Left ventricle myocardium inferior (tissue), 1 donor: ENCODE measurements at places on chromosomes 6 and 20.
A peak's percentile ranks its signal among the peaks of the same experiment; 100 is the strongest.

DNA sequence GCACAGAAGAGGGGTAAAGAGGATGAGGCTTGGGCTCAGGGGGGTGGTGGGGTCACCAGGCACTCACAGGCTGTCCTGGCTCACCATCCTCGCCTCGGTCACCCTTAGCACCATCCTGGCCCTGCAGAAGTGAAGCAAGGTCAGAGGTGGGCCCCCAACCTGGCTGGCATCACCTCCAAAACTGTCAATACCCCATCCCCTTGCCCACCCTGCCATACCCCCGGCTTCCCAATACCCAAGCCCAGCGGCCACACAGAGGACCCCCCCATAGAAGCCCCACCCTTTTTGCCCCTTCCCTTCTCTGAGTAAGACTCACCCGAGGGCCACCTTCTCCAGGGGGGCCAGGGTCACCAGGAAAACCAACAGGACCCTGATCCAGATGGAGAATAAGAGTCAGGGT lies 23.6 kb downstream of the COL11A2 start:
- DNase-seq = no peak

DNA sequence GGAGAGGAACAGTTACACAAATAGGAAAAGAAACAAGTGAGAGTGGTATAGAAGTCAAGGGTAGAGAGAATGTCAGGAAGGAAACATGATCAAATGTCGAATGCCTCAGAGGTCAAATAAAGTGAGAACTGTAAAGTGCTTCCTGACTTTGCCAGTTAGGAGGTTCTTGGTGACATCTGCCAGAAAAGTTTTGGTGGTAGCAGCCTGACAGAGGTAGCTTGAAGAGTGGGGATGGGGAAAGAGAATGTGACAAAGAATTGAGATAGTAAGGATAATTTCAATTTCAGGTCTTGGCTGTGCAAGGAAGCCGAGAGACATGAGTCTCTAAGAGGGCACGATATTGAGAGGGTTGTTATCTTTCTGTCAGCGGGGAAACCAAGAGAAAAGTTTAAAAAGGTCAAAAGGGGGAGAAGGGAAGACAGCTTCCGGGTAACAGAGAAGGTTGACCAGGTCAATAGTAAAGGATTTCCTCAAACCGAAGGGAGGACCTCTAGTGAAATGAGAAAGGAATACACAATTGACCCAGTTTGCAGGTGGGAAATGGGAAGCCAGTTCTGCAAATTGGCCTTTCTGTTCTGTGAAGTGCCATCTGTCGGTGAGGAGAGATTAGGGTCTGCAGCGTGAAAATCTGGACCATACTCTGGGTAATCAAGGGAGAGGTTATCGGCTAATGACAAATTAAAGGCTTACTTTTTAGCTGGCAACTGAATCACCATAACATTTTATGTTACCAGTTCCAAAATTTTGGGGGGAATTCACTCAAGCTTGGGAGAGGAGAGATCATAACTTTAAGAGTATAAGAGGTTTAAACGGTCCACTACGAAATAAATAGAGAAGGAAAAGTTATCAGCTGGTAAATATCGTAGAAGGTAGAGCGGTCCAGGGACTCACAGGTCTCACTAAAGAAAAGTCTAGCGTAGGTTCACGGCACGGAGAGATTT lies 973 bp upstream of the BRD2 start:
- DNase-seq = no peak

GRCh38 chr20:3046677-3047462 lies 1.0 kb downstream of the MRPS26 start:
- no peak for DNase-seq

GRCh38 chr6:89993411-89993810 lies 99.1 kb downstream of the GJA10 start:
- DNase-seq = no peak

- DNase-seq = no peak
Measured at GRCh38 chr20:38075161-38075998, 41.8 kb downstream of the RPRD1B start.

GRCh38 chr20:57907131-57908000 lies 197.6 kb upstream of the PMEPA1 start:
- DNase-seq = no peak

GRCh38 chr20:59183751-59184150 lies 20.1 kb downstream of the ZNF831 start:
- DNase-seq = no peak

DNA sequence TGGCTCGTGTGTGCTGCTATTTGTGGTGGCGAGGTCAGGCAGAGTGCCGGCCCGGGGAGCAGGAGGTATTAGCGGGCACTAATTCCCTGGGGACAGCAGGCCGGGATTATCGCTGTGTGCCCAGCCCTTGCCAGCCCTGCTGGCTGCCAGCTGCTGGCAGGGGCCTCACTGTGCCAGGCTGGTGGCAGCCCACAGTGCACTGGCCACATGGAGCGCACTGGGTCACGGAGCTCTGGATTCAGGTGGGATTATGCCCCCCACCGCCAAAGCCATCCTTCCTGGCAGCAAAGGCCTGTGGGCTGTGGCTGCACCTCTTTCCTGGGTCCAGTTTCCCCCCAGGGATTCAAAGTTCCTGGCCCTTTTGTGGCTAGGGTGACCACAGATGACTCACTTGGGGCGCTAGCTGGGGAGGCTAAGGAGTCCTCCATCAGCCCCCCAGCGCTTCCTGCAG lies 59.7 kb downstream of the YTHDF1 start:
- no peak for DNase-seq

DNA sequence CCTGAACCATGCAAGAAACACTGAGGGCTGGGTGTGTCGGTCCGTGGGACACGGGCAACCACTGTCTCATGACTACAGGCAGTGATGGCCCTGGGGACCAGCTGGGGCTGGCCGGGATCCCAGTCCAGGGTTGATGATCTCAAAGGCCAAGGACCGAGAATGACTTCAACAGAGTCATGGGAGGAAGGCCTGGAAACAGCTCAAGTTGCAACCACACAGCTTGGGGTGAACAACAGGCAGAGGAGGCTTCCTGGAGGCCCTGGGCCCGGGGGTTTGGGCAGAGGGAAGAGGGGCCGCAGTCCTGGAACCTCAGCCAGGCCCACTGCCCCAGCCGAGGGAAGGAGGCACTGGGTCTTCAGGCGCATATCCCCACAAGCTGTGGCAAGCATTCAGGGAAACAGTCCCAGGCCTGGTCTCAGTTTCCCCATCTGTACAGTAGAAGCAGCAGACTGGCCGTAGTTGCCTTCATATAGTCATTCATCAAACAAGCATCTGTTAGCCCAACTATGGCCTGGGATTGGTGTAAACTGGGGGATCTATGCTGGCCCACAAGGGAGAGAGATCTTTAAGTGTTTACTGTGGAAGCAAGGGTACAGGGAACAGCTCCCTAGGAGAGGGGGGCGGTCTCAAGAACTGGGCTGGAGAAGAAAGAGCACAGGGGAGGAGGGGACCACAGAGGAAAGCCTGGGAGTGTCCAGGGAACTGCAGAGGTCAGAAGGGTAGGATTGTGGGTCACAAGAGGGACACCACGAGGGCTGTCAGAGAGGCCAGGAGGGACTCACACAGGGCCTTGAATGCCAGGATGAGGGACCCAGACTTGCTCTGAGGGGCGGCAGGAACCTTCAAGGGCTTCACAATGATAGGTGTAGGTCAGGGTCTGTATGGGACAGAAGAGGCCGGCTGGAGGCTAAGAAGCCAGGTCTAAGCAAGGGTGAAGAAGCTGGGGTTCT lies 2.1 kb downstream of the MYL9 start:
- DNase-seq = peak; percentile 90

DNA sequence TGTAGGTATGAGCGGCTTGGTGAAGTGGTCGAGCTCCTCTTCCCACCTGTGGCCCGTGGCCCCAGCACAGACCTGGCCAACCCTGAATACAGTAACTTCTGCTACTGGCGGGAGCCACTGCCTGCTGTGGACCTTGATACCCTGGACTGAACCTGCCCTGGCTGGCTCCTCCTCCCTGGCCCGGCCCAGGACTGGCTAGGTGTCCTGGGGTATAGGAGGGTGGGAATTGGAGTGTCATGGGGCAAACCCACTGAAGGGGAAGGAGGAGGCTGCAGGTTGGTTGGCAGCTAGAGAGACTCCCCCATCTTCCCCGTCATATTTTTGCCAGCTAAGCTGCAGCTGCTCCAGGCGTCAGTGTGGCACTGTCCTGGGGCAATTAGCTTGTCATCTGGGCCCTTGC lies 7.9 kb downstream of the EMILIN3 start:
- no peak for DNase-seq

DNA sequence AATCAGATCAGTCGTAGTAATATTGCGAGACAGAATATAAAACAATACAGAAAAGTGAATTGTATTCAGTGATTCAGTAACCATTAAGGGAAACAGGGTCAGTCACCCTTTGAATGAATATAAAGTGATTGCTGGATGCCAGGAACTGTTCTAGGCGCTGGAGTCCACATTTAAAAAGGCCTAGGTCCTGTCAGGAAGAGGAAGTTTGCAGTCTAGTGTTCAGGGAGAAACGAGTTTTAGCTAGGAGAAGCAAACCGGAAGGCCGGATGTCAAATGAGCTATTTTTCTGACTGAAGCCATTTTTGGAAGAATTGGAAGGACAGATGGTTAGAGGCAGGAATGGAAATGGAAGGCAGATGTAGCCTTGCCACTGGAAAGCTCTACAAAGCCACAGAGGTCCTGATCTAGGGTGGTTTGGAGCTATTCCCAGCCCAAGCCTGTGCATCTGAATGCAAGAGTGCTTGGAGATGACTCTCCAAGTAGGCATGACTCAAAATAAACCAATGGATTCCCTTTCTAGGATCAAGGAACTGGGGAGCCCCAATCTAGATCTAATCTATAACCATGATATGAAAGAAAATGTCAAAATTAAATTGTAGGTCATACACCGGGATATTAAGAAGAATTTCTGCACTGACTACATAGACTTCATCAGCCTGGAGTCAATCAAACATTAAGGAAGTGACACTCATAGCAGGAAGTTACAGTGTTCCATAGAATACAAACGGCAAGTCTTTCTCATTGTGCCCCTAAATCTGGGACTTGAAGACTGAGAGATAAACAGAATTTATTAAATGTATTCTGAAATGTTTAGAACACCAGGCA lies 36.8 kb upstream of the CDKAL1 start:
- DNase-seq = no peak

- DNase-seq = no peak
Measured at GRCh38 chr6:69894578-69895347, 28.4 kb downstream of the COL19A1 start.

DNA sequence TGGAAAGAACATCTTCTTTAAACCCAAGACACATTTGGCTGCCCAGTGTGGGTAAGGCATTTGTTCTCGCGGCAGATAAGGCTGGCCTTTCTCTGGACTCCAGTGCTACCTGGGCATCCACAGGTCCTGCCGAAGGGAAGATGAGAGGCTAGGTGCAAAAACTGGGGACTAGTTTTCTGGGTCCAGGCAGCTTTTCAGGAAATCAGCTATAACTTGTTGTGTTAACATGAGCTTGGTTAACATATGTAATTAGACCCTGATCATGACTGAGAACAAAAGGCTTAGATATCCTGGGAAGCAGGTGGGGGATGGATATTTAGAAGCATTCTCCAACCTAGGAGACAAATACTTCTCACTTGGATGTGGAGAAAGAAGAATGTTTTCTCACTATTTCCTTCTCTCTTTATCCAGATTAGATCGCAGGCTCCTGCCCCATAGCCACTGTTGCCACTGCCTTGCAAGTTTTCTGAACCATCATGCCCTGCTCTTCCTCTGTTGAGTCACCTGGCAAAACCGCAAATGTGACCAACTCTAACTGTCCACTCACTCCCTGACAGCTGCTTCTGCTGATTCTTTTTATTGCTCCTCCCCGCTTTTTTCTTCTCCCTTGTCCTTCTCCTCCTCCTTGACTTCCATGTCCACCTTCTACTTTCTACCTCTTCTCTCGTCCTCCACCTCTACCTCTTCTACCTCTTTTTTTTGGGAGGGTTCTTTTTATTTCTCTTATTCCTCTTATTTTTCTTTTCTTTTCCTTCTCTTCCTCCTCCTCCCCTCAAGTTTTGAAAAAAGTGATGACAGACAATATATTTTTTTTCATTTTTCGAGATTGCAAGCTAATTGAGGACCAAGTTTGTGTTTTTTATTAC lies 258.1 kb downstream of the UTRN start:
- DNase-seq = no peak

GRCh38 chr20:50794181-50794845 lies 548 bp upstream of the BCAS4 start:
- DNase-seq = no peak

GRCh38 chr6:150233843-150234269 lies 91.0 kb downstream of the PPP1R14C start:
- no peak for DNase-seq

GRCh38 chr20:40449974-40450616 lies 238.9 kb downstream of the MAFB start:
- DNase-seq = no peak

GRCh38 chr6:112234601-112235000 lies 19.8 kb downstream of the LAMA4 start:
- no peak for DNase-seq

GRCh38 chr20:25033924-25034300 lies 24.0 kb downstream of the ACSS1 start:
- no peak for DNase-seq

DNA sequence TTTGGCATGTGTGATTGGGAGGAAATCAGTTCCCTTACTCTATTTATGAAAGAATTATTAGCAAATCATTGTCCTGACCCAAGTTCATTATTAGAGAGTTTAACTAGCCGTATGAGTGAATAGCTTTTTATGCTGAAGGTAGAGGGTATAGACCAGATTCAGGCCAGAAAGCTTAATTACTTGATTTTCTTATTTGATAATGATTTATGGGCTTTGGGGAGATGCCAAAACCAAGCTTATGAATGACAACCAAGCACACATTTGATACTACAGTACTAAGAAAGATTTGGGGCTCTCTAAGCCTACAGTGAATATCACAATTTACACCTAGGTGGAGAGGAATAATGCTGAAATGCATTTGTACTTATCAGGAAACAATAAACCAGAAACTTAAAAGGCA lies 193.2 kb downstream of the ARHGAP18 start:
- no peak for DNase-seq

DNA sequence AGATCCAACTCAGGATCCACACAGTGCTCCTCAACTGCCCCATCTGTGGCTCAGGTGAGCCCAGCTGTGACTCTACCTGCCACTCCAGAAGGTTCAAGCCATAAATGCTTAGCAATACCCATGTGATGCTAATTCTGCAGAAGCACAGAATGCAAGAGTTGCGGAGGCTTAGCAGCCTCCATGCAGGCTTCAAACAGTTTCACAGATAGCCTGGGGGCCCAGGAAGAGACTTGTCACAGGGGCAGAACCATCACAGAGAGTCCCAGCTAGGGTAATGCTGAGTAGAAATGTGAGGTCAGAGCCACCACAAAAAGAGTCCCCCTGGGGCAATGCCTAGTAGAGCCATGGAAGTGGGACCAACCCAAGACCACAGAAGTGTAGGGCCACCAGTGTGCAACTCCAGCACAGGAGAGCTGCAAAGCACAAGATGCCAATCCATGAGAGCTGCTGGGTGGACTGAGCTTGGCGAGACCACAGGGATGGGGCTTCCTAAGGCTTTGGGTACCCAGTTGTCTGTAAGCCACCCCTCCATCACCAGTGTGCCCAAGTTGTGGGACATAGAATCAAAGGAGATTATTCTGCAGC lies 283.9 kb downstream of the UBE3D start:
- DNase-seq = no peak

DNA sequence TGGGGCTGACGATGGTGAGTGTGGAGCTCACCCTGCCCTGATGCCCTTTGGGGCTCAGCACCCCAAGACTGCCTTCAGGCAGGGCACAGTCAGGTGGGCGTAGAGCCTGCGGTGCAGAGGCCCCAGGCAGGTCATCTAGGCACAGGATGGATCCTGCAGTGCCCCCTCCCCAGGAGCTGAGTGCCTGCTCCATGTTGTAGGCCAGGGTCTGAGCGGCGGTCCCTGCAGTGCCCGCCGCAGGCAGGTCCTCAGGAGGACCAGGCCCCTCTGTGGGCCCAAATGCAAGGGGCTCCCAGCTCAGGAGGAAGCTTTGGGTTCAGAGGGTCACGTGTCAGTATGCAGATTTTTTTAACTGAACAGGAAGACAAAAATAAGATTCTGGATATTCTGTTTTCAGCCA lies 2.8 kb downstream of the MRGBP start:
- no peak for DNase-seq
